ENCODE measurements at places on chromosomes 1 and 21.

DNA sequence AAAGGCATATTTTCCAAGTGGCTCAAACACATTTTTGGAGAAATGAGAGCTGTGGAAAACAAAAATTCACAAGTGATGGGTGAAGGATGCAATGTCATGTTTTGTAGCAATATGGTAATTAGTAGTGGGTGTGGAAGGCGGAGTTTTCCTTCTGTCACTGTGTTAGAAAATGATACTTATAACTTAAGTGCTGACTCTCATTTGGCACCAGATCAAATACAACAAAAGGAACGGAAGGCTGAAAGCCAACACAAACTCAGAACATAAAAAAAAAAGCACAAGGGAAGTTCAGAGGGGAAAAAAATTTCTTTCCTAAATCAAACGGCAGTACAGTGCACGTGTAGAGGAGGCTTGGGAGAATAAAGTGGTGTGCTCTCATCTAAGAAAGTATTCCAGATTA lies at the start of gene TNFSF18:
TNFSF18 (minus strand) TSS at position 77 of the 400 bp plus-strand sequence; CDS start at position 32, 45 bp downstream.
- no peak for DNase-seq

DNA sequence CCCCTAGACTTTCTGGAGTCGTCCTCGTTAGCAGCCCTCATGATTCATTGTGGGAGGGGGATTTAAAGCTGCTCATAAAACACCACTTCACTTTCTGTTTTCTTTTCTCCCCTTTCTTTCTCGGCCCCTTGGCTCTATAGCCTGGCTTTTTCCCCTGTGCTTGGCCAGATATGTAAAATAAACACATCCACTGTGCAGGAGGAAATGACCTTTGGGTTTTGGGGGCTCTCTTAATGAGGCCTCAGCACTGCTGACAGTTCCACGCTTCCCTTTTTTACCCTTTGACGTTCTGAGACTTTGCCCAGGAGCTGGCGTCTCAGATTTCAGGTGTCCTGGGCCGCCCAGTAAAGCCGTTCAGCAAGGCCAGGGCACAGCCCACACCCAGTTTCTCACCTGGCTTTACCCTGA lies 65.7 kb downstream of the RUNX3 start:
- no peak for DNase-seq

GRCh38 chr21:14678973-14679574 lies 133.0 kb upstream of the SAMSN1 start:
- no peak for DNase-seq

DNA sequence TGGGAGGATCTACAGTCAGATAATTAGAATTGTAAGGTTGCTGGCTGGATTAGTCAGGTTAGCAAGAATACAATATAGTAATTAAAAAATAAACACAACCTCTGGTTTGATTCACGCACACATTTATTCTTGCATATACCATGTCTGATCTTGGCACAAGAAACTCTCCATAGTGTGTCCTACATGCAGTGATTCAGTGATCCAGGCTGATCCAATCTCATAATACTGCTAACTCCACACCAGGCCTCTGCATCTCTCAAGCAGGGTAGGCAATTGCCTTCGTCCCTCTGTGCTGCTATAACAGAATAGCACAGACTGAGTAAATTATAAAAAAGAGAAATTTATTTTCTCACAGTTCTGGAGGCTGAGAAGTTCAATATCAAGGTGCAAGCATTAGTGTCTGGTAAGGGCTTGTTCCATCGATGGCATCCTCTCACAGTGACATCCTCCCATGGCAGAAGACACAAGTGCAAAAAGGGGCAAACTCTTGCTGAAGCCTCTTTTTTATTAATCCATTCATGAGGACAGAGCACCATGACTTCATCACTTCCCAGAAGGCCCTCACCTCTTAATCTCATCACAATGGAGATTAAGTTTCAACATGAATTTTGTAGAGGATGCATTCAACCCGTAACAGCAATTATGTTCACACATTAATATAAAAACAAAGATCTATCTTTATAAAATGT lies 741.0 kb upstream of the NCAM2 start:
- no peak for DNase-seq

DNA sequence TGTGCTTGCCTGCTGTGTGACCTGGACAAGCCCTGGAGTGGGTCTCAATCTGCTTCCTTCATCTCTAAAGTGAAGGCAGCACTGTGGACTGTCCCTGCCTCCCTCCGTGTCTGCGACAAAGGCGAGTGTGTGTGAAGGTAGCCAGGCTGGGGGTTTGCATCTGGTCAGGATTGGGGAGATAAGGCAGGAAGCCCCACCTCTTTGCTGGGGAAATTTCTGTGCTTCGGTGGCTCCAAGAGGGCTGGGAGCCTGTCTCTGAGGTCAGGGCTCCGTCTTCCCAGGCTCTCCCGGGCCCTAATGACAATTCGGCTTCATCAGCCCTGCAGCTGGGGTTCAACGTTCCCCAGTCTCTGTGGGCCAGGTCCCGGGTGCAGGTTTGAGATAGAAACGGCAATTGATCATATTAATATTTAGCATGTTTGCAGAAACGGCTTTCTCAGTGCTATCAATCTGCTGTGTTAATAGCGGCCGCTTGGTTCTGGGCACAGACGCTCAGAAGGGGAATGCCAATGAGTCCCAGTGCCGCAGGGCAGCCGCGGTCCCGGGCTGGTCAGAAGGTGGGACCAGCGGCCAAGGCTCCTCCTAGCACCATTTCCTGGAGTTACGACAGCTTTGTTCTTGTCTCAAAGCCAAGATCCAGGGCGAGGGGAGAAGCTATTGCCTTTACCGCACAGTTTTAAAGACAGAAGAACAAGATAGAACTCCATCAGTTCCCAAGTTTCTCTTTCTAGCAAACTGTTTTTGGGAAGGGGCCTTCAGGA lies 105.7 kb downstream of the PRDM16 start:
- no peak for DNase-seq

DNA sequence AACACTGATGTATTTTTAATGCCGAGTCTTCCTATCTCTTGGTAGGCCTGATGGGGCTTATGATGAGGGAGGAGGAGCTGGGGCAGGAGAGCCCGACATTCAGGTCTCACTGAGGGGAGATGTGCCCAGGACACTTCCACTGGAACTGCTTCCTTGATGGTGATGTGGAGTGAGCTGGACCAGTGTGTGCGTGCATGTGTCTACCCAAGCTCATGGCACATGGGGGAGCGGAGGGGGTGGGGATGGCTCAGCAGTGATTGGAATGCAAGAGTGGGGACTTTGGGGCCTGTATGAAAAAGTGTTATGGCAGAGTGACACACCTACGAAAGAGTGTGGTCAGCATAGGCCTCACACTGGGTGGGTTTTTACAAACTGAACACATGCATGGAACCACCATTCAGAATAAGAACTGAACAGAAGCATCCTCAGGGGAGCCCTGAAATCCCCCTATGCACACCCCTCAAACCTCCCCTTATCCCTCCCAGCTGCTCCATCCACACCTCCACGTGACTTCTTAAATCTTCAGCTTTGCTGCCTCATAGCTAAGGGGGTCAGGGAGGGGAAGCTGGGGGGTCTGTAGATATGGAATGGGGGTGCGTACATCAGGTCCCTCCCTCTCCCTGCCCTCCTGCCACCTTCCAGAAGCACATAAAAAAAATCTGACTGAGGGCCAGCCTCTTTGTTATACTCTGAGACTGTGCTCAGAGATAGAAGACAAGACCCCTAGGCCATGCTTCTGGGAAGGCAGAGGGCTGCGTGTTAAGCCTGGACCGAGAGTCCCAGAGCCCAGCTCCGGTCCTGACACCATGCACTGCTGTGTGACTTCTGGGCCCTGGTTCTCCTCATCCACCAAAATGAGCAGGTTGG lies 11.6 kb downstream of the IL6R start:
- no peak for DNase-seq
